DMS79 (cell line): ENCODE measurements at places on chromosomes 7 and 10.

- no peak for DNase-seq
These were observed 29.6 kb downstream of the FZD1 start for GRCh38 chr7:91293840-91294239.

DNA sequence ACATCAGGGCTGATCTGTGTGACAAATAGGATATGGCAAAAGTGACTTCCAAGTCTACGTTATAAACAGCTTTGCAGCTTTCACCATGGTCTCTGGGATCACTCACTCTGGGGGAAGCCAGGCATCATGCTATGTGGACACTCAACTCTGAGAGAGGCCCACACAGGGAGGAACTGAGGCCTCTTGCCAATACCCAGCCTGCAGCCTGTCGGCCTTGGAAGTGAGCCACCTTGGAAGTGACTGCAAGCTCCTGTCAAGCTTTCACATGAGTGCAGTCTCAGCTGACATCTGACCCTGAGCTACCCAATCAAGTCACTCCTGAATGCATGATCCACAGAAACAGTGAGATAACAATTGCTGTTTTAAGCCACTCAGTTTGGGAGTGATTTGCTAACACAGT is 56.5 kb downstream of the MMRN2 start:
- DNase-seq: no peak

DNA sequence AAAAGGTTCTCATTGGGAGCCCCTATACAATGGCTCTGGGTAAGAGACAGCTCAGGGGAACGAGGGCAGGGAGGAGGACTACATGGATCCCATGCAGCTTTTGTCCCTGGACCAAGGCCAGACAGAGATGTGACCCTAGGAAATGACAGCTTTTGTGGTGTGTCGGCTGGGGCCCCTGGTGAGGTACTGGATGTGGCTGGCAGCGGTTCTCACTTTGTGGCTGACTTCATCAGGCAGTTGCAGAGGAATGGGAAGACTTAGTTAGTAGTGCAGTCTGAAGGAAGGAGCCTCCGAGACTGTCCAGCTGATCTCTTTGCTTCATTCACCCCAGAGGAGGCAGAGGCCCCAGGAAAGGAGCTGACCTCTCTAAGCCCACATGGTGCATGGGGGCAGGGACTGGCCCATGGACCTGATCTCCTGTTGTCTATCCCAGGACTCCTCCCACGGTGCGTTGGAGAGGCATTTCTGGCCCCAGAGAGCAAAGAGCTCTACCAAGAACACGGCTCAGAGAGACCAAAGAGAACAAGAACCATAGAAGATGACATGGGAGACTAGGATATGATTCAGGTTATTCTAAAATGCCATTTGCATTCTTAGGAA is 202.9 kb downstream of the RPS24 start:
- no peak for DNase-seq

GRCh38 chr7:7122701-7123281 is 59.6 kb upstream of the C1GALT1 start:
- DNase-seq: no peak

- no peak for DNase-seq
These were observed 237.4 kb downstream of the WDR11 start for GRCh38 chr10:121088524-121088923.

DNA sequence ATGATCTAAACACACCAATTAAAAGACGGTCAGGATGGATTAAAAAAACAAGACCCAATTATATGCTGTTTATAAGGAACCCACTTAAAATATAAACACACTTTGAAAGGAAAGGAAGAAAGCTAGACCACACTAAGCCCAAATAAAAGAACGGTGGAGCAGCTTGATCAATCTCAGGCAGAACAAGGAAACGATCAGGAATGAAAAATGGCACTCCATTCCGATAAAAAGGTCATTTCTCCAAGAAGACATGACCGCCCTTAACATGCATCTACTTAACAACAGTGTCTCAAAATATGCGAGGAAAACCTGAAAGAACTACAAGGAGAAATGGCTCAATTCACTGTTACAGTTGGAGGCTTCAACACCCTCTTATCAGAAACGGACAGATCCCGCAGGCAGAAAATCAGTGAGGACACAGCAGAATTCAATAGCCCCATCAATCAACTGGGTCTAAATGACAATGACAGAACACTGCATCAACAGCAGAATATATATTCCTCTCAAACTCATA is 210.0 kb downstream of the MAD1L1 start:
- DNase-seq: no peak

DNA sequence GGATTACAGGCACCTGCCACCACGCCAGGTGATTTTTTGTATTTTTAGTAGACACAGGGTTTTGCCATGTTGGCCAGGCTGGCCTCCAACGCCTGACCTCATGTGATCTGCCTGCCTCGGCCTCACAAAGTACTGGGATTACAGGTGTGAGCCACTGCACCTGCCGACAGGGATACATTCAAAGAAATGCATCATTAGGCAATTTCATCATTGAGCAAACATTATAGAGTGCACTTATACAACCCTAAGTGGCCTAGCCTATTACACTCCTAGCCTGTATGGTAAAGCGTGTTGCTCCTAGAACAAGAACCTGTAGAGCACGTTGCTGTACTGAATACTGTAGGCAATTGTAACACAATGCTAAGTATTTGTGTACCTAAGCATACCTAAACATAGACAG is 350.3 kb downstream of the GALNT17 start:
- DNase-seq: no peak

- DNase-seq: no peak
These were observed 47.8 kb upstream of the NKX2-3 start for GRCh38 chr10:99484626-99485581.

DNA sequence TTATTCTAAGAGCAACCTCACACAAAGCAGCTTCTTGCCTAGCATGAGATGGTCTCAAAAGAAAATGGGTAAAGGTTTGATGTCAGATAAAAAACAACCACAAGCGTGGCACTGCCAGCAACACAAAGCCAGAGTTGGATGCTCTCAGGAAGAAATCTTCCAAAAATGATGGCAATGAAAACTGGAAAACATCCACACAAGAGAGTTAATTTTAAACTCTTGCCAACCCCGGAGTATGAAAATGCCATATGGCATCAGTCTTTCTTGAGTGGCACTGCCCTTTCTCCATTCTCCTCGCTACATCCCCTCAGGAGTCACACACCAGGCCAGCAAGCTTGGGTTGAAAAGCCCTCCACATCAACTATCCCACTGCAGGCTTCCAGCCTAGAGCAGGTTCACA is 41.0 kb downstream of the CADPS2 start:
- DNase-seq: no peak

- no peak for DNase-seq
These were observed 171.1 kb downstream of the FAM107B start for GRCh38 chr10:14603534-14604102.

- DNase-seq: no peak
These were observed 91.4 kb upstream of the KLF6 start for GRCh38 chr10:3876350-3876962.

- DNase-seq: no peak
These were observed 74.9 kb downstream of the LARP4B start for GRCh38 chr10:856416-857157.

- no peak for DNase-seq
These were observed 65.6 kb upstream of the DUSP5 start for GRCh38 chr10:110432084-110432483.

- DNase-seq: no peak
These were observed 157.2 kb upstream of the SLC25A13 start for GRCh38 chr7:96479015-96479645.

DNA sequence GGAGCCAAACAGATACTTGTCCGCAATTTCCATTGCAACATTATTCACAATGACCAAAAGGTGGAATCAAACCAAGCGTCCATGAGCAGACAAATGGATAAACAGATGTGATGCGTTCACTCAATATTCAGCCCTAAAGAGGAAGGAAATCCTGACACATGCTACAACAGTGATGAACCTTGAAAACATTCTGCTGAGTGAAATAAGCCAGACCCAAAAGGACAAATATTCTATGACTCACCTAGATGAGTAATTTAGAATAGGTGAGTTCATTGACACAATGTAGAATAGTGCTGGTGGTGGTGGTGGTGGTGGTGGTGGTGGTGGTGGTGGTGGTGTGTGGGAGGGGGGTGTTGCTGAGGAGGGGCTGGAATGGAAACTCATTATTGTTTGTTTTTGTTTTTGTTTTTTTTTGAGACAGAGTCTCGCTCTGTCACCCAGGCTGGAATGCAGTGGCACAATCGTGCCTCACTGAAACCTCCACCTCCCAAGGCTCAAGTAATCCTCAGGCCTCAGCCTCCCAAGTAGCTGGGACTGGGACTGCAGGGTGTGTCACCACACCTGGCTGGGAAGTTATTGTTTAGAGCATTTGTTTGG is 28.6 kb downstream of the SMKR1 start:
- DNase-seq: no peak

GRCh38 chr10:131880016-131880590 is 20.7 kb upstream of the PPP2R2D start:
- DNase-seq: no peak

DNA sequence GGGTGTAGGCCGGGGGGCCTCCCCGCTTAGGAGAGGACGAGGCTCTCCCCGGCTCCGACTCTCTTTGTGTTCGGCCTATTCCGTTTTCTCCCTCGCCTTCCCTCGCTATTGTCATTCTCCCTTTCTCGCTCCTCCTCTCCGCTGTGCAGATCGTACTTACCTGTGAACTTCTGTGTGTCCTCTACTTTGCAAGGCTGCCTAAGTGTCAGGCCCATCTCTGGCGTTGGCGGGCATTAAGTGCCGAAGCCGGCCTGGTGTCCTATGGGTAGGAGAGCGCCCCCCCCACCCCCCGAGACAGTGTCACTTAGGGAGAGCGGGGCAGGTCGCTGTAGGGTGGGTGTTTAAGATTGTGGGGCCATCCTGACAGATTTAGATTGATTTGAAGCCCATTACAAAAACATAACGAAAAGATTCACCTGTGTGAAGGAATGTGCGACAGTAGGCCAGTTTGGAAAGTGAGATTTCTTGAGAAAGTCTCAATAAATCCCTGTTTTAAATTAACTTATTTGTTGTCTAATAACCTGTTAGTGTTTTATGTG is 579 bp downstream of the RBM33 start:
- no peak for DNase-seq

- DNase-seq: no peak
These were observed 1.2 kb downstream of the PALD1 start for GRCh38 chr10:70479626-70480238.

DNA sequence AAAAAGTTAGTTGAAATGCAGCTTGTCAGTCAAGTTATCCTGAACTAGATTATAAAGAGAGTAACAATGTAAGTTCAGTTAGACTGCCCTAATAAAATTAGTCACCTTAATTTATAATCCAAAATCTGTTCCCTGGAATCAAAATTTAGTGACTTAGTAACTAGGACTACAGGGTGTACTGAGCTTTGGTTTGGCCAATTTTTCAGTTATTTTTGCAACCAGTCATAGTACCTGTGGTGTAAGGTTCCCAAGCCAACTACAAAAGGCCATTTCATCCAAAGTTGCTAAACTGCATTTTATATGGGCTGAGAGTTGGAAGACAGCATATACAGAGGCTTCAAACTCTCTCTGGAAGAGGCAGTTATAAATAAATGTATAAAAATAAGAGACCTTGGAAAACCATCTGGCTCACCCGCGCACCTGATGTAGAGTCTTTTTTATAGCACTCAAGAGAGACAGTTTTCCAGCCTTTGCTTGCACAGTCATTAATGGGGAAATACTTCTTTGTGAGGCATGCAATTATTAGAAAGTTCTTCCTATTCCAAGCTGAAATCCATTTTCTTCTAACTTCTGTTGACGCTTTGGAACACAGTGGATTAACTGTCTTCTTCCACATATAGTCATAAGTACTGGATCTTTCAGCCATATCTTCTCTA is 59.2 kb downstream of the PUS7 start:
- DNase-seq: no peak

DNA sequence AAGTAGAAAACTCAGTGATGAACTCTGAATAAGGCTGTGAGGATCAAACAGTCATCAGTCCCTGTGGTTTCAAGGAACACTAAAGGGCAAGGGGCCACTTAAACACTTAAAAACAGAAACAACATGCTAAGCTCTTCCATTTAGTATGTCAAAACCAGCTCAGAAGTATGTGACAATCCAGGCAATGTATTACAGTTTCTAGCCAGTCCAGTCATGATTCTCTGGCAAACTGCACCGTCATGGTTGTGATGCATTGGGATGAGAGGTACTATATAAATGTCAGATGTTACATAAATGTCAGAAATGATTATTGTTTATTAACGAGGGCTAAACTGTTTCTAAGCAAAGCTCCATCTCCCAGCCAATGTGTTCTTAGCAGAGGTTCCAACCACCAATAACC is 4.7 kb upstream of the CREB5 start:
- no peak for DNase-seq

GRCh38 chr7:73992101-73992562 is 35.8 kb upstream of the ELN start:
- no peak for DNase-seq

DNA sequence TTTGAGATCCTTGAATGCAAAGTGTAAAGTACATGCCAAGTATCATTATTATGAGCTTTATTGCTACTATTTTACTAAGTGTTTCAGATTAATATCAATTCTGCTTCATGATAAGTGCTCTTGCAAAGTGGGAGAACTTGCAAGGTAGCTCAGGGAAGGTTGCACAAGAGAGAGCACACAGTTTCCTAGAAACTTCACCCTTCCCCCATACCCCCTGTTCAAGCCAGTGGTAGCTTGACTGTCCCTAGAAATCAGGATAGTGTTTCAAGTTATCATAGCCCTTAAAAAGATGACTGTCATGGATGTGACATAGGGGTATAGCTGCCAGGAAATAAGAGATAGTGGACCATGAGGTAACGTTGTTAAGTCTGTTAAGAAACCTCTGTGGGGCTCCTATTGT is 251.5 kb downstream of the TRIL start:
- no peak for DNase-seq

GRCh38 chr7:47561715-47562446 is 20.0 kb downstream of the TNS3 start:
- DNase-seq: no peak

- no peak for DNase-seq
These were observed 58.7 kb downstream of the ITGA8 start for GRCh38 chr10:15660990-15661389.

DNA sequence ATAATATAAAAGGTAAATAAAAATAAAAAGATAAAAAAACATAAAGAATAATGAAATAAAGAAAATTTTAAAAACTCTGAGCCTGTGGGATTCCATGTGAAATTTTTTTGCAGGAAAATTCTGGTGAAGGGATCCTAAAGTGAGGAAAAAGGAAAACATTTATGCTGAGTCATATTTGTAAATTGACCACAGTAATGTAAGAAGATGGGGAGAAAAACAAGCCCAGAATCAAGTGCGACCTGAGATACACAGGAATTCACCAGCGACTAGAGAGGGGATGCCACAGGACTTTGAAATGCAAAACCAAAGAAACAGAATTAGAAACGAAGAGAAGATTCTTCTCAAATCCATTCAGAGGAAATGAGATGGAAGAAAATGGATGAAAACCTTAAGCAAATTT is 133.8 kb upstream of the PFKP start:
- no peak for DNase-seq

- DNase-seq: peak; percentile 58
These were observed 107.1 kb downstream of the ABLIM1 start for GRCh38 chr10:114550756-114551635.

- DNase-seq: no peak
These were observed 61.3 kb downstream of the MICU1 start for GRCh38 chr10:72564596-72564995.
